Tracheal epithelial cell (primary cell): ENCODE measurements at places on chromosomes 7 and 10. TPM values are rescaled to one million over a fixed set of nuclear protein-coding genes. Genes with fewer than 3 reads are reported as not detected.

Gene AKR1B15
- 0.24 TPM in 1 of 2 replicates, not detected in the other for total RNA-seq

Gene ENTPD1
- under 0.01 TPM in 1 of 2 replicates, not detected in the other for total RNA-seq

Gene CYP3A4
- total RNA-seq: under 0.01 and 0.21 TPM in 2 replicates

Gene ADAP1
- total RNA-seq: 18.3 and 25.6 TPM in 2 replicates

Gene GBX1
- total RNA-seq: 0.24 TPM in 1 of 2 replicates, not detected in the other

Gene ARHGAP19
- total RNA-seq: 3.1 and 9.2 TPM in 2 replicates
